ENCODE measurements at places on chromosomes 7 and 10.

GRCh38 chr7:80720146-80720545 is 81.7 kb downstream of the CD36 start:
- no peak for DNase-seq

DNA sequence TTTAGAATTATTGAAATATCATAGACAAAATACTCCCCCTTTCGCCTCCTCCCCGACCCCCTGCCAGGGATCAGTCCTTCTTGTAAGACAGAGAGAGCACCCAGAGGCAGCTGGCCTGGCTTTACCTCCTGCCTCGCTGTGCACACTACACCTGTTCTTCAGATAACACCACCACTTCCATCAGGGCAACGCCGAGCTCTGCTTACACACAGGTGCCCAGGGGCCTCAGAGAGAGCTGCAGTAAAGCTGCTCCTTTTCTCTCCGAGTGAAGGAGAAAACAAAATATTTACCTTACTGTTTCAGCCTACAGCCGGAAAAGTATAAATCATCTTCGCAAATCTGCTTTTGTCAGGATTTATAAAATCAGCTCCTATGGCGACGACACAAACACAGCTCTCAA is 80.7 kb downstream of the HIPK2 start:
- no peak for DNase-seq

DNA sequence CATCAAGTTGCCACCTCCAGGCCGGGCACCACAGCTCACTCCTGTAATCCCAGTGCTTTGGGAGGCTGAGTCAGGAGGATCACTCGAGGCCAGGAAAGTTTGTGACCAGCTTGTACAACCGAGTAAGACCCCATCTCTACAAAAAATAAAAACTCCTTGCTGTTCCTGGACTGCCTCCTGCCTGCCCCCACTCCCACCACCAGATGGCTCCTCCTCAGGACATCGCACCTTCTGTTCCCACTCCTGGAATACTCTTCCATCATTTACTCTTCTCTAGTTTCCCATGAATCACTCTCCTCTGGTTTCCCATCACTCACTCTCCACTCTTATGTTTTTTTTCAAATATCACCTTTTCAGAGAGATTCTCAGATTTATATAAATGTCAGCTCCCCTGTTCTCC is 540.7 kb downstream of the CALN1 start:
- DNase-seq: no peak

DNA sequence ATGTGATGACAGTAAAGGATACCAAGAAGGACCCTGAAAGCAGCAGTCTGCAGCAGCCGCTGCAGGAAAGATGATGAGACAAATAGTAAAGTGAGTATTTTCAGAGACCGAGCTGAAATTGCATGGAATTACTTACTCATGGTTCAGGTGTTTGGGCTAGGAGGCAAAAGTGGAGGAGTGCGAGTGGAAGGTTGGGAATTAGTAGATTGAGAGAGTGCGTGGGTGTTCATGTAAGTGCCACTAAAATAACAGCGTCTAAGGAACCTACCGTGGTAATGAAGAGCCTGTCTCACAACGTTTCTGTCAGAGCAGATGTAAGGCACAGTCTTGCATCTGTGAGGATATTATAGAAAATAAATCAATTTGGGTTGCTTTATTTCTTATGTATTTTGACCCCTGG is 48.3 kb upstream of the FMC1 start:
- DNase-seq: no peak

DNA sequence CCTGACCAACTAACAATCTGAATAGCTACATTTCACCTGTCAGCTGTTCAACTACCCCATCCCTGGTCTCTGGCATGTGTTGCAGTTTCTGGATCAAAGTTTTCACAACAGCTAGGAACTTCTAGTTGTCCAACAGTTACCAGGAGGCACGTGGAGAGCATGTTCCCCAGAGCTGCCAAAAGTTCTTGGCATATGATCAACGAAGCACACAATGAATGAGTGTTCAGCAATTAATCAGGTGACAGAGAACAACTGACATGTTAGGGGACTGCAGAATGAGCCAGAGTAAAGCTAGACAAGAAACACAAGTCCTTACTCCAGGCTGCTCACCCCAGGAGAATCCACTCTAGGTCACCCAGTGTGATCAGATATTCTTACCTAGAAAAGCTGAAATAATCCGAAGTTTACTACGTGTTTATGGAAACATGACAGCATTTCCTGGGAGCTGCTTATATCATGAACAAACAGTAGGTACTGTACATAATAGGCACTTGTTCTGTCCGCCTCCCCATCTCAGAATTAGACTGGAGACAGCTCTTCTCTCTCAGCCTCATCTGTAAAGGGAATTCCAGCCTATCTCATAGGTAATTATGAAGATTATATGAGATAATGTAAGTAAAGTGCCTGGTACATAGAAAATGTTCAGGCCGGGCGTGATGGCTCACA is 50.6 kb downstream of the ZNF438 start:
- DNase-seq: no peak

DNA sequence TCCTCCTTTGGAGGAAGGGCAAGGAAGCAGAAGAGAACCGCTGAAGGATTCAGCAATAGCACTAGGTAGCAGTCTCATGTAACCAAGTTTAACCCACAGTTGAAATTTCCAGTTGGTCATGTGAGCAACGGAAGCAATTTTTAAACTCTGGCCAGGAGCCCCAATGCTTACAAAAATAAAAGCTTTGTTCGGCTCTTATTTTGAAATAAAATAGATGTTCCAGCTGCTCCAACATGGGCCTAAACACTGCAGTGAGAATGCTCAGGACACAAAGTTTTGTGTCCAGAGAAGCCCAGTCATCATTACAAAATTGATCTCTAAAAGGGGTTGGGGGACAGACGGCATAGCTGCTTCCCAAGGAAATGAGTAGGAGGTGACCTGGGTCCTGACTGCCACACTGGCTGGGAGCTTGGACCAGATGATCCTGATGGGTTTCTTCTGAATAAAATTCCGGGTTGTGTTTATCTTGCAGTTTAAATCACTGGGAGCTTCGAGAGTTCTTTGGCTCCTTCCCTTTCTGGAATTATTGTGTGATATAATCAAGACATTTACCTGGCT is 452 bp upstream of the TMEM140 start:
- no peak for DNase-seq
